ENCODE measurements at places on chromosomes 1 and 21.

GRCh38 chr1:116868385-116868784 is 41.3 kb upstream of the PTGFRN start:
- no peak for DNase-seq

DNA sequence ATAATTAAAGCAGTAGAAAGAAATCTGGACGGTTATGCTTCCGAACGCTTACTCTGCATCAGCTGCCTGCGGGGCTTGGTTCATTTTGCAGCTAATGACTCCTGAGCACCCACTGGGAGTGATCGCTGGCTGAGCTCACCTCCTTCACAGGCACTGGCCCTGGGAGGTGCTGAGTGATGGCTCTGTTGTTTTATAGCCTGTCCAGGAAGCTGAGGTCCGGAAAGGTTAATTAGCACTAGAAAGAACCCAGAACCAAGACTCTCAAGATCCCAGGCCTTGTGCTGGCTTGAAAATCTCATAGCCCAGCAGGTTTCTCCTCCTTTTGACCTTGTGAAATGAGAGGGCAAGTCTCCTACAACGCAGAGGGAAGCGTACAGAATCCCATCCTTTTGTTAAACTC is 226.2 kb downstream of the AJAP1 start:
- DNase-seq = no peak

- no peak for DNase-seq
These were observed 26.9 kb downstream of the ANGPTL7 start for GRCh38 chr1:11216074-11216473.

DNA sequence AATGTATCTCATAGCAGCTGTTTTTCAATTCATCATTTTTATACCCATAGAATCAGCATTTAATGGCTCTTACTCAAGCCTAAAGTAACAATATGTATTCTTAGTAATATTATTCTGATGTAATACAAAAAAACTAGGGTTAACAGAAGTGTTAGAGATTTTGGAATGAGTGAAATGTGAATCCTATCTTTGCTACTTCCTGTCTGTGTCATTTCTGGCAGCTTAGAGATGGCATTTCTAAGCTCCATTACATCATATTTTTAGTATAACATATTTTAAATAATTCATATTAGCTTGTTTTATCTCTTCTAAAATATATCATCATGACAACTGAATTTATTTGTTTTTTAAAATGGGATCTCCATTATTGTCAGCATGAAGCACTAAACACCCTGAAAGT is 90.2 kb downstream of the LRRC7 start:
- no peak for DNase-seq

DNA sequence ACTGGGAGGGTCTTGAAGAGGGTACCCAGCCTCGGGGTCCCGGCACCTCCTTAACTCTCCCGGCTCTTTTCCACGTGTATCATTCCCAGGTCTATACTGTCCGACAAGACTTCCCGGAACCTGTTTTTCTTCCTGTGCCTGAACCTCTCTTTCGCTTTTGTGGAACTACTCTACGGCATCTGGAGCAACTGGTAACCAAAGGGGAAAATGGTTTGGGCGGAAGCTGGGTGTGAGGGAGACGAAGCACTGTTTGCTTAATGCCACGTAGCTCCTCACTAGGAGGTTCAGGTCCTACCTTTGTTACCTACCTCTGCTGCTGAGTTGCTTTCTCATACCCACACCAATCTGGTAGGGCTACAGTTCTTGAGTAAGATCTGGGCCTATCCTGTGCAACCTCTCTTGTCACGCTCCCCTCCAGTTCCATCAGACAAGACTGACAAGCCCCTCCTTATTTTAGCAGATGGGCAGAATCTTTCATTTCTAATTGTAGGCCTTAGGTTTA is 642 bp downstream of the SLC30A7 start:
- DNase-seq = no peak

DNA sequence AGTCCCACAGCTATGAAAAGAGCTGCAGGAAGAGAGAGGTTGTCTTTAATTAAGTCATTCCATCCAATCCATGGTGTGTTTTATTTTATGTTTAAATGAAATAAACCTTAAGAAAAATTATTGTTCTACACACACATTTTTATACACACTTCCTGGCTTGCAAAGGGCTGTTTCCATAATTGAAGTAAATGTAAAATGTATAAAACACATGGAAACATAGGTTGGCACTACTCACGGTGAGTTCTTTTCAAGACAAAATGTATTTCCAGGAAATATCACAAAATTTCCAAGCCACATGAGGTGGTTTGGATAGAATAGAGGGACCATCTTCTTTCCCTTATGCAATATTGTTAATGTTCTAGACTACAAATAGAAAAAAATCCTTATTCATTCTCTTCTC is 426.8 kb upstream of the USP24 start:
- DNase-seq = no peak

- no peak for DNase-seq
These were observed 112.3 kb downstream of the TSEN15 start for GRCh38 chr1:184163674-184164465.

DNA sequence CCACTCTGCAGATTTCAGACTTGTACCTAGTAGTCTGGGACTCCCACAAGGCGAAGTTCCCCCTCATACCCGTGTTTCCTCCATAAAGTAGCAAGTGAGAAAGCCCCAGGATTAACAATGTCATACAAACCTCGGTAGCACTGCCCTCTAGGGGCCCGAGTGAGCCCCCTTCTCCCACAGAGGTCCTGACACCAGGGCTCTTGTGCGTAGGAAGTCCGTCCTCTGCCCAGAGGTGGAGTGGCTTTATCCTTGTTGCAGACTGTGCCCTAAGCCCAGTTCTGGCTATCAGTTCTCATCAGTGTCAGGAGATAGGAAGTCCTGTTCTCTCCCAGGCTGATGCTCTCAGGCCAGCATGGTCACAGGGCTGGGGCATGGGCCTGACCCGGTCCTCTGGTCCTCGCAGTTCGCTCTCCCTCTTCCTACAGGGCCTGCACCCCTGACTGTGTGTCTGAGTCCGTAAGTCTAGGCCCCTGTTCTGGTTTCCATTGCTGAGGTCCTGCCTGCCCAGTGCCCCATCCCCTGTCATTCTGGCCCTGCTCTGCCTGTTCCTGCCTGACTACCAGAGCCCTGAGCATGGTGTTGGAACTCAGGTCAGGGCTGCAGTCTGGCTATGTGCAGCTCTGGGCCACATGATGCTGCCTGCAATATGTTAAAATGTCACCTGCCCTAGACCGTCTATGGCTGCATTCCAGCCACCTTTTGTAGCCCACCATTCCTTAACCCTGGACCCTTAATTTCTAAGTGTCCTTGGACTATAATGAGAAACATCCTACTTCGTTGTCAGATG is 285.6 kb downstream of the ASTN1 start:
- no peak for DNase-seq

All from NCI-H1930 (cell line).